ENCODE measurements at places on chromosomes 6 and 20.
A peak's percentile ranks its signal among the peaks of the same experiment; 100 is the strongest.

GRCh38 chr6:27693766-27694546, 218.2 kb downstream of the OR2B2 start:
- DNase-seq, result peak; percentile 48

GRCh38 chr6:111527367-111527766, 44.3 kb upstream of the REV3L start:
- DNase-seq, result no peak

DNA sequence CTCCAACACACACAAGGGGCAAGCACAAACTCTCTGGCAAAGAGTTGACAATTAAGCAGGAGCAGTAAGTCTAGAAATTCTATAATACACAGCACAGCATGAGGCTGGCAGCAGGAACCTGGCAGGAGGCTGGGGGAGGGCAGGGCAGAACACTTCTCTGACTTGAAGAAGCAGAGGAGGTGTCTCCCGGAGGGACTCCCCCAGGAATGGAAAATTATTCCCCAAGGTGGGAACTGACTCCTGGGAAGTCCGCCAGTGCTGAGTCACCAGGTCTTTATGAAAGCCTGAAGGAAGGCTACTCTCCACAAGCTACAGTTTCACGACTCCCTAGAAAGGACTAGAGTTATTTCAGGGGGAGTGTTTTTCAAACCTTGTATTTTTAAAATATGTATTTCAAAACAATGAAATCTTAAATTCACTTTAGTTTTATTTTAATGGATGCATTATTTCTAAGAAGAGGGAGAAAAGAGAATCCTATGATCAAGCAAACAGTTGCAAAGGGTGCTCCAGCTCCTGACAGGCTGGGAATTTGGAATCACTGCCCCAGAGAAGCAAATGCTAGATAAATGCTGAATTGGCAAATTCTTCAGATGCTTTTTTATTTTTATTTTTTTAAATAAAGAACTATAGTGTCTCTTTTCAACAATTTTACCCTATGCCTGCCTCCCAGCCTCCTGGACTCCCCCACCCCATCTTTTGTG, 192.8 kb downstream of the LY86 start:
- DNase-seq, result no peak

GRCh38 chr6:138572167-138572875, 73.0 kb upstream of the NHSL1 start:
- peak; percentile 85 for DNase-seq

DNA sequence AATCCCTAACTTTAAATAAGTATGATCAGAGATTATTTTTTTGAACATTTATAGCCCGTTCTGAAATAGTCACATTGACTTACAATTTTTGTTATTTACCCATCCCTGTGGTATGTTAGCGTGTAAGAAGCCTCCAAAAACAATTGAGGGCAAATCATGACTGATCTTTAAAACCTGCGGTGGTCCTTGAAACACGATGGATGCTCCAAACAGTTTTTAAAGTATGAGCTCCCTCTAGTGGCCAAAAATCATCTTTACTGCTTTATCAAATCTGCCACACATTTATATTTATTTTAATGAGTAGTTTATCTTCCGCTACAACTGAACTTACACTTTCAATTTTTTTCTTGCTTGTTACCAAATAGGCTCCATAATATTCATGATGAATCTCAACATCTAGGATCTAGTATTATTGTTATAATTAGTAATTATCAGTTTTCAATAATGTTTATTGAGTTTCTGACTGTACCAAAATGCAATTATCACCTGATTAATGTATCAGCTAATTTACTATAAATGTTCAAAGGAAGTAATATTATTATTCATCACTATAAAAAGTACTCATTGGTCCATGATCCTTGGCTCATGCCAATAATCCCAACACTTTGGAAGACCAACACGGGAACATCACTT, 52.2 kb downstream of the MARCKS start:
- DNase-seq, result peak; percentile 51

DNA sequence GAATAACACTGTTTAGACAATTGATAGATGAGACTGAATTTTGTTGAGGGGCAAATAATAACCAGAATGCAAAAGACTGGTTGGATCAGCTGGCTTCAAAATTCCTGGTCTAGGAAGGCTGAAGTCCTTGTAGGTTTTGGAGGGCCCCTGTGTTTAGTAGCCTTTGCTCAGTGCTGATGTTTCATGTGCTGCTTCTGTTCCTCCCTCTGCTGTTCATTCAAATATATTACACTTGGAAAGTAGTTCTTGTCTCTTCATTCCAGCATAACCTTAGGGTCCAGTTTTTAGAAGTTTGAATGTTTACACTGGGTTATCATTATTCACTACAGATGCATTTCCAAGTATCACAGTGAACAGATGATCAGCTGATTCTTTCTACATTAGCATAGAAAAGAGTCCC, 72.5 kb downstream of the FLRT3 start:
- DNase-seq, result peak; percentile 19

DNA sequence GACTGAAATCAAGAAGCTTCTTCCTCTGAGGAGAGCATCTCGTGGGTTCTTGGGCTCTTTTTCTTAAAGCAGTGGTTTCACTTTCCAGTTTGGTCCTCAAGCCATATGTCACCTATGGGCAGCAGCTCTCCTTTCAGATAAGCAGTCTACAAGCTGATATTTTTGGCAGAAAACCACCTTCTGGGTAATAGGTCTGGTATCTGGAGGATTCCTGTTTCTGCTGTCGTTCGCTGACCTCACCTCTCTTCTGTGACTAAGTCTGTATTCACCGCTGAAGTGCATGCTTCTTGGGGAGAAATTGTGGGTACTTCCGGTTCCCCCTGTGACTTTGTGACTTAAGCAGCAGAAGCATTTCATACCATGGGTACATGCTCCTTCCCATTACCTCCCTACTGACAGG, 193.6 kb downstream of the EDN1 start:
- DNase-seq, result no peak

DNA sequence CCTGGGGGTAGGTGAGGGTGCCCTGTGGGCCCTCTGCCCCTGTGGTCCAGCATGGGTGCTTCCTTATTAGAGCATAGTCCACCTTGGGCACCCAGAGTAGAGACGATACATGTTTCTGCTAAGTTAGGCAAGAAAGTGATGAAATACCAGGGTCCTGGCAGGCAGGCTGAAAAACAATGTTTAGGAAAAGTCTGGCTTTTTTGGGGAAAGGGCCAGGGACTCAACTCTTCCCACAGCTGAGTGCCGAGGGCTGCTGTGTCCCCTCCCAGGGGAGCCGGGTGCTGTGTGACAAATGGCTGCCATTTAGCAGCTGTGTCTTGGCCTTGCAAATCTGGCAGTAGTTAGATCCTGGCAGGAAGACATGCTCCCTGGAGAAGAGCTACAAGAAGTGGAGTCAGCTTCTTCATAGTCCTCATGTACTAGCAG, 61.5 kb downstream of the RREB1 start:
- DNase-seq, result no peak

DNA sequence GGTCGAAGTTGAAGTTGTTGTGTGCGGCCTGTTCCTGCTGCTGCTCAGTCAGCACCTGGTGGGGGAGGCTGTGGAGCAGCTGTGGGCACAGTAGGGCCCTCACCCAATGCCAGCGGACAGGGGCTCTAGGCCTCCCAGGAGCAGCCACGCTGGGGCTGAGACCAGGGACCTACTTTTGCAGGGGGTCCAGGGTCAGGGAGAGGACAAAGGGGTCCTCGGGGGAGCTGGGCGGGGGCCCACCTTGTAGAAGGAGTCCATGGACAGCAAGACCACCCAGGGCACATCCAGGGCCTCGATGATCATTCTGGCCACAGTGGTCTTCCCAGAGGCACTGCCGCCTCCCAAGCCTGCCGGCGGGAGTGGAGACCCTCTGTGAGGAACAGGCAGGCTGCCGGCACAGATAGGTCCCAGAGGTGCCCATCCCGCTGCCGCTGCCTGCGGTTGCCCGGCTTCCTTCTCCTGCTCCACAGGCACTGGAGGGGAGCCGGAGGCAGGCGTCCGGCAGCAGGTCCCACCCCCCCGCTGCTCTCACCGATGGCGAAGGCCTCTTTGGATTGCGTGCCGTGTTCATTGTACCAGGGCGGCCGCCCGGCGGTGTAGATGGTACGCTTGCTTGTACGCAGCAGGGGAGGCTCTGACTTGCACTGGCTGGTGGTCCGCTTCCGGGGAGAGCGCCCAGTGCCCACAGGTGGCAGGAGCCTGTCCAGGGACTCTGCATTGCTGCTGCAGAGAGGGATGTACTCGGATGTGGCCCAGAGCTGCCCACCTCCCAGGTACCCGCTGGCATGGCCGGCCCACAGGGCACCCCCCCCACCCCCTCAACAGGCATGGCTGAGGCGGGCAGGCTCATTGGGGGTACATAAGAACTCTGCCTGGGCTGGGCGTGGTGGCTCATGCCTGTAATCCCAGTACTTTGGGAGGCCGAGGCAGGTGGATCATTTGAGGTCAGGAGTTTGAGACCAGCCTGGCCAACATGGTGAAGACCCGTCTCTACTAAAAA, 10.0 kb downstream of the UCKL1 start:
- no peak for DNase-seq

- no peak for DNase-seq
Observed at GRCh38 chr6:71649915-71650314, 236.4 kb upstream of the RIMS1 start.

DNA sequence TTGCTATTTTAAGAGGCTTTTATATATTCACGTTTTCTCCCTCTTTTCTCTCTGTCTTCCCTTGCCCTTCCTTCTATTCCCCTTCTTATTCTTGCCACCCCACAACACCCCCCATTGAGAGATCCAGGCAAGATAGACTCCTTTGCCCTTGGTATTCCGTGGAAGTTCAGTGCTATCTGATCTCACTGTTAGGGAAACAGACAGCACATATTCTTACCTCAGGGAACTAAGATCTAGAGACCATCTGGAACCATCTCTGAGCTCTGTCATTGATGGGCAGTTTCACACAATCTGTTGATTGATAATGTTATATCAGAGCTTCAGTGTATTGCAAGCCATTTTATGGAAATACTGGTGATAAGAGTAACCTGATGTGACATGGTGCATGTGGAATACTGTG, 228.8 kb downstream of the ARID1B start:
- DNase-seq, result no peak

GRCh38 chr6:75621846-75622245, 20.2 kb downstream of the SENP6 start:
- DNase-seq, result no peak
